Kidney glomerular epithelial cell (primary cell): ENCODE measurements at places on chromosomes 3 and 15.

- no peak for DNase-seq
These were observed 211.0 kb downstream of the IGSF11 start for GRCh38 chr3:118823626-118824025.

- no peak for DNase-seq
These were observed 682.6 kb downstream of the ROBO1 start for GRCh38 chr3:79085171-79085570.

DNA sequence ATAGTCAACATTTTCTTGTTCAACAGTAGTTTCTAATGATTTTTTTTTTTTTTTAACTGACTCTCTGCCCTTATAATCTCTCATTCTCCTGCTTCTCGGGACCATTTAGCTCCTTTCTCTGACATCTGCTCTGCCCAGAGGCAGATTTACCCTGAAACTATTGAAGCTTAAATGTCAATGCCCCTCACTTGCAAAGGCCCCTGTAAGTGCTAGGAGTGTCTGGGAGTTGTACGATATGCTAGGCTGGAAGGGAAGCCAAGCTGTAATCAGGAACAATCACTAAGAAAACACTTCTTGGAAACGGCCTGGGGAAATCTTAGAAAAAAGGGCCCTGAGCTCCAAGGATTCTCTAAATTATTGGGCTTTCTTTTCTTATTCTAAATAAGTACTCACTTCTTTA is 5.8 kb upstream of the PLOD2 start:
- peak; percentile 87 for DNase-seq

GRCh38 chr15:40151499-40151898 is 9.4 kb upstream of the BUB1B start:
- no peak for DNase-seq

DNA sequence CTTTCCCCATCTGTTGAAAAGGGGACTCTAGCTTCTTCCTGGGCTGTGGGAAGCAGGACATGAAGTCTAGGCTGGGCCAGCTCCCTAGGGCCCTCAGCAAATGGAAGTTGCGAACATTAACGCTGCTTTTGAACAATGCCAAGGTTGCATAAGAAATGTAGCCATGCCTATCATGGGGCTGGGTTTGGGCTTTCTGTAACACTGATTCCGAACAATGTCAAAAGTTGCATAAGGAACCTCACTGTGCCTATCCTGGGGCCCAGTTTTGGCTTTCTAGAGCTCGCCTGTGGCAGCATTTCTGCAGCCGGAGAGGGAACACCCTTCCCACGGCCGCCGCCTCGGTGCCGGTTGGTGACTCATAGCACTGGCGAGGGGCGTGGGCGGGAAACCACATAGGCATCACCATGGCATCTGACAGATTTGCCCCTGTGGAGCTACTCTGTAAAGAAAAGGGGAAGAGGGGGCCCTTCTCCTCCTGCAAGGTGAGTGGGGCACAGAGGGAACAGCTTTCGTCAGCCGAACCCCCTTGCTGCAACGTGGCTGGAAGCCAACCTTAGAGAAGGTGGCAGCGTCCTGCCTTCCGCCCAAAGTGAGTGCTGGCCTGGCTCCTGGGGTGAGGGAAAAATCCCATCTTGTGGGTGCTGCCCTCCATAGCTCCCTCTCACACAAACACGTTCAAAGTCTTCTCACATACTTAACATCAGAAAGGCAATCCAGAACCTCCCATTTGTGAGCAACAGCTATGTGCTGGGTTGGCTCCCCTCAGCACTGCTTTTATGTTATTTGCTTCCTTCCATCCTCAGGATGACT is 46.6 kb upstream of the ATP2B2 start:
- DNase-seq = no peak

- no peak for DNase-seq
These were observed 395.9 kb downstream of the PTPRG start for GRCh38 chr3:61957259-61957658.

DNA sequence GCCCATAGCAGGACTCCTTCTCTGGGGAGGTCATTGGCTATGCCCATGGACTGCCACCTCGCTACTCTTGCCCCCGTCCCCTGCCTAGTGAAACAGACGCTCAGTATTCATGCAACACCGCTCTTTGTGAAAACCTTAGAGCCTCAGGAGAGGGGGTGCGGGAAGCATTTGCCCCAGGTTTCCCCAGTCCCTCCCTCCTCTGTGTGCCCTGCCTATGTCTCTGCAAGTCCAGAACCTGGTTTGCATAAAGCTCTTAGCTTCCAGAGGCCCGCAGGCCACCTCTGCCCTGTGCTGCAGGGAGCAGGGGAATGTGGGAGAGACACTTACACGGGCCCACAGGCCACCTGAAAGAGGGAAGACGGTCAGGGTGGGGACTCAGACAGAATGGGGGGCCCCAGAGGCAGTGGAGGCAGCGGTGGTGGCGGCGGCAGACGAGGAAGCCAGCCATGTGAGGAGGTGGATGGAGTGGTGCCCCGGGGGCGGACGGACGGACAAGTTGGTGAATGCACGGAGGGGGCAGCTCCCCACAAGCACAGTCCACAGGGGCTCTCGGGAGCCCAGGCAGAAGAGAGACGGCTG is 33.8 kb upstream of the CTSH start:
- no peak for DNase-seq

- DNase-seq = no peak
These were observed 324.0 kb upstream of the TBL1XR1 start for GRCh38 chr3:177521305-177521704.

GRCh38 chr3:51354731-51355615 is 30.1 kb upstream of the MANF start:
- DNase-seq = no peak
